ENCODE measurements at places on chromosomes 3 and 15.

- no peak for DNase-seq
Observed at GRCh38 chr15:101049282-101049681, 130.1 kb downstream of the LRRK1 start.

DNA sequence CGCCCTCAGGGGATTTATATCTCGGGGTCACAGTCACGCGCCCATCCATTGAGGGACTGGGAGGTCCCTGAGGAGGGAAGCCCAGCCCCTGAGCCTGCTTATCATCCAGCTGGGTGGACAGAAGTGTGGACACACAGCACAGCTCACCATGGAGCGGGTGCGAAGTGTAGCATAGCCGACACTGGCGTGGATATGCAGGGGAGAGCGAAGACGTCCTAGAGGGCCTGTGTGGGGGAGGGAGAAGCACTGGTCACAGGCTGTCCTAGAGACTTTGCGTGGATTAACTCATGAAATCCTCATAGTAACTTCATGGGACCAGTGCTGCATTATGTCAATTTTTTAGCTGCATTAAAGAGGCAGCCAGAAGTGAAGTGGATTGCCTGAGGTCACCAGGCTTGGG lies 26.1 kb upstream of the PLXND1 start:
- DNase-seq = no peak

- no peak for DNase-seq
Observed at GRCh38 chr3:31957106-31957505, 24.0 kb downstream of the OSBPL10 start.

GRCh38 chr15:32851572-32851971 lies 133.8 kb downstream of the GREM1 start:
- DNase-seq = no peak

DNA sequence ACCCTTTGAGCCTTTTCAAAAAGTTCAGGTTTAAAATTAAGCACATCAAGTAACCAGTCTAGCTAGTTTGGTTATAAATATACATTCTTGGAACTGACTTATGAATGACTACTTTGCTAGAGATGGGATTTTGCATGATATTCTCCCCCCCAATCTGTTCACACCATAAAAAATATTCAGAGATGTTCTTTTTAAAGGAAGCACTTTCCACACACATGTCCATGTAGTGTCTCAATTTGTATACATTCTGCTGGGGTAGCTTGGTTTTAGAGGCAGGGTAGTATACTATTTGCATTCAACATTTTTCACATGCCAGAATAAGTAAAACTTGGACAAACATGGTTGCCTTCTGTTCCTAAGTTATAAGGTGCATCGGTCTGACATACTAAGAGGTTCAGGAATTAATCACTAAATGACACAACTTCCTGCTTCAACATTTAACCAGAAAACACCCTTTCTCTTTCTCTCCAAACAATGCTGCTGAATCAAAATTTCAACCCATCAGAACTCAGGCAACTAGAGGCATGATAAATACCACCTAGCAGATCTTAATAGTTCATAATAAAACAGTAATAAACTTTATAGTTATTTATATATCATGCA lies 57.0 kb downstream of the SUMF1 start:
- no peak for DNase-seq

- no peak for DNase-seq
Observed at GRCh38 chr15:90071220-90071807, 31.0 kb downstream of the IDH2 start.

GRCh38 chr3:149812165-149812605 lies 830 bp upstream of the RNF13 start:
- no peak for DNase-seq

DNA sequence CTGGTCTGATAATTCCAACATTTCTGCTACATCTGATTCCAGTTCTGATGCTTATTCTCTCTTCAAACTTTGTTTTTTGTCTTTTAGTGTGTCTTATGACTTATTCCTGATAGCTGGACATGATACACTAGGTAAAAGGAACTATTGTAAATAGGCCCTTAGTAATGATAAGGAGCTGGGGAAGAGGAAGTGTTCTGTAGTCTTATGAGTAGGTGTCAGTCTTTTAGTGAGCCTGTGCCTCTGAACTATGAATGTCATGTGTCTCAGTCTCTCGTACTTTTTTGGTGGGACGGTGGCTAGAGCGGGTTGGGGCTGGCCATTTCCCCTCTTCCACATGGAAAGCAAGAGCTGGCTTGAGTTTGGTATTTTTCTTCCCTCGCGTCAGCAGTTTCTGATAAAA lies 41.2 kb downstream of the PCCB start:
- no peak for DNase-seq

- no peak for DNase-seq
Observed at GRCh38 chr15:40456299-40456712, 14.5 kb upstream of the CHST14 start.

DNA sequence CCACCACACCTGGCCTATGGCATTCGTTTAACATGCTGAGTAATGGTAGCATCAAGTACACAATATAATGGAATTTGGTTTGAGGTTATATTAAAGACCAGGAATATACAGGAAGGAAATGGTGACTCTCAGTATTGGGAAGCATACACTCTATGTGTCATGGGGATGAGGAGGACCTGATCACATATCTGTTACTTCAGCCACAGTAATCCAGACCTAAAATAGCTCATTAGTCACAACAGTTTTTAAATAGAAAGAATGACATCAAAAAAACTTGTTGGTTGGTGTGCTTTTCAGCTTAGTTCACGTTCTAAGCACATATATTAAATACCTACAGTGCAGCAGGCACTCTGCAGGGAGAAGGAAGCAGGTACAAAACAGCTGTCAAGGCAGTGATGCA lies 52.5 kb upstream of the ATP2C1 start:
- no peak for DNase-seq

GRCh38 chr3:5115506-5116162 lies 6.5 kb upstream of the ARL8B start:
- peak; percentile 35 for DNase-seq

GRCh38 chr15:83559310-83559966 lies 94.5 kb upstream of the ADAMTSL3 start:
- DNase-seq = no peak

DNA sequence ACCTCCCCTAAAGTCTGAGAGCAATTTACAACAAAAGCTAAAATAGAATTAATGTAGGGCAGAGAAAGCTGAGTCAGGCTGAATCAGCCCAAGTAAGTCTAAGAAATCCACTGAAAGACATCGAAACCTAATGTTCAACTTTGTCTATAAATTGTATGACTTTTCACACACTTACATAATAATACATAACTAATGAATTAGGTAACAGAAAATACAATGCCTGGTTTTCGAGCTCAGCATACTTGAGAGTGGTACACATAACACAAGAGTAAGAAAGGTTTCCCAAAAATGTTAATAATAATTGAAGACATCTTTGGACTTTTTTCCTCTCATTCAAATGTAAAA lies 55.3 kb upstream of the VGLL4 start:
- DNase-seq = no peak

DNA sequence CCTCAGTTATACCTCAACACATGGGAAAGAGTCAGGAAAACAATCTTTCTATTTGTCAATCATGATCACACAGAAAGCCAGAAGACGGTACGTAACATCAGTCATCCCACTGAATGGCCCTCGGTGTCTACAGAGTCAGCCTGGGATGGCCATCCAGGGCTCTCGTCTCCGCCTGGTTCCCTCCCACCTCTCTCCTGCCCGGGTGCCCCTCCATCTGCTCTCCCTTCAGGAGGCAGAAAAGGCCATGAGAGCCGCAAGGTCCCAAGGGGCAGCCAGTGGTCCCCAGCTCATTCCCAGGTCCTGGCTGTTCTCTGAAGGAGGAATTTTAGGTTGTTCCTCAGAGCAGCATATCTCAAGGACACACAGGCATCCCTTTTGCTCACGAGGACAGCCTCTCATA lies 4.4 kb upstream of the LRRC15 start:
- no peak for DNase-seq

DNA sequence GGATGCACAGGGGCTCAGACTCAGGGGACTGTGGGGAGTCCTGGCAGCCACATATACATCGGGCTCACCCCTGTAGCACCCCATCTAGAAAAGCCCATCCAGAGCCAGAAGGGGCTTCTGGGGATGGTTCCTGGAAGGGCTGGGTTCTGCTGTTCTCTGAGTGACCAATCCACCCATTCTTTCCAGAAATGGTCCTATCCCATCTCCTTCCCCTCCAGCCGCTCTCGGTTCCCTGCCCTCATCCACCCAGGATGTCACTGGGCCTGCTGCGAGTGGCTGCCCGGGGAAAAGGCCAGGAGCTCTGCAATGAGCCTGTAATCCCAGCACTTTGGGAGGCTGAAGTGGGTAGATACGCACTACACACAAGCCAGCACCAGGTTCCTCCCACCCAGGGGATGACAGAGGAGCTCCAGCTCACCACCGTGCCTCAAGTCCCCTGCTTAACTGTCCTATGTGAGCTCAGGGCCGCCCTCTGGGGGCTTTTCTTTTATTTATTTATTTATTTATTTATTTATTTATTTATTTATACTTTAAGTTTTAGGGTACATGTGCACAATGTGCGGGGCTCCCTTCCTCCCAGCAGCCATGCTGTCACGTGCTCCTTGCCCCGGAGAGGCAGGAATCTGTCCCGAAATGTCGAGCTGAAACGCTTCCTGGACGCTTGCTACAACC lies 13.6 kb upstream of the CSK start:
- DNase-seq = no peak

GRCh38 chr3:170589113-170589512 lies 3.2 kb upstream of the SLC7A14 start:
- no peak for DNase-seq

GRCh38 chr15:41435037-41435786 lies 18.3 kb downstream of the RTF1 start:
- DNase-seq = no peak

GRCh38 chr15:87850916-87851315 lies 405.6 kb downstream of the NTRK3 start:
- DNase-seq = no peak

GRCh38 chr3:126184465-126185000 lies 4.1 kb upstream of the ALDH1L1 start:
- no peak for DNase-seq

DNA sequence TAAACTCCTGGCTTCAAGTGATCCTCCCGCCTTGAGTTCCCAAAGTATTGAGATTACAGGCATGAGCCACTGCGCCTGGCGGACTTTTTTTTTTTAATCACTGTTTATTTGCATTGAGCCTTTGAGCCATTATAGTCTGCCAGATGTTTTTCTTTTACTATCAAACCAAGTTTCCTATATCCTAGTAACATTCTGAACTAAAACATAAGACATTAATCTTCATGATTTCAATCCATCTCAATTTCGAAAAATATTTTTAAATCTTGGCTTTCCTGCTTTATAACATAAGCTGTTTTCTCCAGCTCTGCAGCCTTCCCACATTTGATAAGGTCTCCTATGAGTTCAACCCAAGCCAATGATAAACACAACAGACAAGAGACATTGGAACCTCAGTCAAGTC lies 75.4 kb downstream of the UMPS start:
- no peak for DNase-seq

DNA sequence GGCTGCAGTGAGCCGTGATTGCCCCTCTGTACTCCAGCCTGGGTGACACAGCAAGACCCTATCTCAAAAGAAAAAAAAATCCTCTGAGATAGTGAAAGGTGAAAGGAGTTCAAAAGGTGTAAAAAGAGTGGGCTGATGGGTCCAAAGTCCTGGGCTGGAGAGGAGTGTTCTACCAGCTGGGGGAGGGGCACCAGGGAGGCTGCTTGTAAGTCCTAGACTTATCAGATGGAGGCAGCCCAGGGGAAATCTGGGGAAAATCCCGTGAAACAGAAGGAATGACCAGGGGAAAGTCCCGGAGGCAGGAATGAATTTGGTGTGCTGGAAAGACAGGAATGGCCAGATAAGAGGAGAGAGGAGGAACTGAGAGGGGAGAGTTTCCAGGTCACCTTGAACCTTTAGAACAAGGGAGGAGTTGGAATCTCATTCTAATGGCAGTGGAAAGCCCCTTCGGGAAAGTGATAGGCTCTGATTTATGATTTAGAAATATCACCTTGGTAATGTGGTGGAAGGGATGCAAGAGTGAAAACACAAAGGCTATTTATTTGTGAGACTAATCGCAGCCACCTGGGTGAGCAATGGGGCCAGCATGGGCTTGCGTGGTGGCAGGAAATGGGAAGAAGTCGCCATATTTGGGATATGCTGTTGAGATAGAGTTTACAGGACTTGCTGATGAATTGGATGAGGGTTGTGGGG lies 23.4 kb upstream of the PPP4R2 start:
- no peak for DNase-seq

DNA sequence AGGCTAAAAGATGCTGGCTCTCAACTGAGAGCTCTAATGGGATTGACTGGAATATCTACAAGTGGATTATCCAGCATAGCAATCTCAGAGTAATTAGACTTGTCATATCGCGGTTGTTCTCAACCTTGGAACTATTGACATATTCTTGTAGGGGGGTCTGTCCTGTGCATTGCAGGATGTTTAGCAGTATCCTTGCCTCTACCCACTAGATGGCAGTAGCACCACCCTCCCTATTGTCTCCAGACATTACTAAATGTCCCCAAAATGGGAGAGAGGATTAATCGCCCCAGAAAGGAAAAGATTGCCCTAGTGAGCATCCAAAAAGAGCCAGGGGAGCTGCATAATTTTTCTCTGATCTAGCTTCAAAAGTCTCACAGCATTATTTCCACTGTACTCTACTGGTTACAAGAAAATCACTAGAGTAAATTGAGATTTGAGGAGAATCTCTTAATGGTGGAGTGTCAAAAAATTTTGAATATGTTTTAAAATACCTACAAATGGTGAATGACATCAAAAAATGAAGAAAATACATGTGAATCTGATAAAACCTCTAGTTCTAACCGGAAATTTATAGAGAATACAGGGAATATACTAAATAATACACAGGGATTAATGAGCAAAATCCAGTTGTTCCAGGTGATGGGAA lies 388.2 kb upstream of the AGTR1 start:
- DNase-seq = no peak
